ENCODE measurements at places on chromosomes 11 and 22. TPM values are rescaled to one million over a fixed set of nuclear protein-coding genes. Genes with fewer than 3 reads are reported as not detected.

Gene SLC22A25
- not detected for total RNA-seq

Gene USH1C
- total RNA-seq: not detected

DNA sequence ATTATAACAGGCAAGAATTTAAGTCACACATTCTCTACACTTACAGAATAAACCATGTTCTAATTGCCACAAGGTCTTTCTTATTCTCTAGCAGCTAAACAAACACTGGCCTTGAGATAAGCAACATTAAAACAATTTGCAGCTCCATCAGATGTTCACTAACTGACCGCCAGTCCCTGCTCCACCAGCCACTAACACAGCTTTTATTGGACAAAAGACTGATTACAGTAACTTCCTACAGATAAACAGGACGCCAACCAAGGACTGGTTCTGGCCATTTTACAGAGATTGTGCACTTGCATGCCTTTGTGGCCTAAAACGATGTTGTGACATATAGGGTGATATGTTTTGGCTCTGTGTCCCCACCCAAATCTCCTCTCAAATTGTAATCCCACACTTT, 388.9 kb upstream of the LRRC4C start:
- DNase-seq: no peak

DNA sequence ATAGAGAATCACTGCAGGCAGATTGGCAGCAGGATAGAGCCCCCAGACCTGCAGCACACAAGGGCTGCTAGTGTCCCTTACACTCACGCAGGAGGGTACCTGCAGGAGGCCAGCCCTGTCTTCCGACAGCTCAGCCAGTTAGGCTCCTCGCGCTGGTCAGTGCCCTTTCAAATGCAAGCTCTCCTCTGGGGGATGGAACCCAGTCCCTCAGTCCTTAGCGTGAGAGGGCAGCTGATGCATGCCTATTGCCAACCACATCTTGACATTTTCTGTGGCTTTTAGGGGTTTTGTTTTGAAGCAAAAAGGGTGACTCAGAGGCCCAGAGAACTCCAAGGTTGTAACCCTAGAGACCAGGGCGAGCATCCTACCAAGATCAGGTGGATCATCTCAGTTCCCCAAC, 40.0 kb downstream of the WNT11 start:
- peak; percentile 61 for DNase-seq

DNA sequence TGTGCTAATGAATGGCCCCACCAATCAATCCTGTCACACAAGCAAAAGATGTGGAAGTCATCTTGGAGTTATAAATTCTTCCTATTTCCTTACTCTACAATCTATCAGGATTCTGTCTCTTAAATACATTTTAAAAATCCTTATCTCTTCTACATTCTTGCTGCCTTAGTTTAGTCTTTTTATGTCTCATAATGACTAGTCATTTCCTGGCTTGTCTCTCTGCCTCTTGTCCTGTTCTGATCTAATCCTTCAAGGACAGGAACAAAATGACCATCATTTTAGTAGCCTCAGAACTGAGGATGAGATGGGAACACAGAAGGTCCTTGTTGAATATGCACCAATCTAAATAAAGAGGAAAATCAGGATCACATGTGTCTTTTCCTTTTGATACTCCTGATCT, 56.6 kb upstream of the LIN7C start:
- DNase-seq: no peak

All from myocyte (in vitro differentiated cells).